ENCODE measurements at places on chromosomes 16 and 17.
A peak's percentile ranks its signal among the peaks of the same experiment; 100 is the strongest.

DNA sequence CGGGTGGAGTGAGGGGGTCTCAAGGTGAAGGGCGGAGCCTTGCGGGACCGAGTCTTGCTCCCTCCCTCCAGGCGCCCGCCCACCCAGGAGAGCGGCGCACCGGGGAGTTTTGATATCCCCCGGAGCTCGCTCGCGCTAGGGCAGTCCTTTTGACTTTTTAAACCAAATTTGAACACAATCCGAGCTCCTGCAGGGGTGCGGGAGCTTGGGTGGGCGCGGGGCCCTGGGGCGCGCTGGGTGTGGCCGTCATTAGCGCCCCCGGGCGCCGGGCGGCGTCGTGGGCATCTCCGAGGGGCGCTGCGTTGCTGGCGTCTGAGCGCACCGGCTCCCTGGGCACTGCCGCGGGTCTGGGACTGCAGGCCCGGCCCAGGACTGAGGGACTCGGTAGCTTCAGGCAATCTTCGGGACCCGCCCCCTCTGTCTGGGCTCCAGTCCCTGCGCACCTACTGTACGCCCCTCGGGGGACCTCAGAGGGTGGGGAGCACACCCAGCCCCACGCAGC lies 10.9 kb downstream of the MAF start:
- DNase-seq, result no peak

DNA sequence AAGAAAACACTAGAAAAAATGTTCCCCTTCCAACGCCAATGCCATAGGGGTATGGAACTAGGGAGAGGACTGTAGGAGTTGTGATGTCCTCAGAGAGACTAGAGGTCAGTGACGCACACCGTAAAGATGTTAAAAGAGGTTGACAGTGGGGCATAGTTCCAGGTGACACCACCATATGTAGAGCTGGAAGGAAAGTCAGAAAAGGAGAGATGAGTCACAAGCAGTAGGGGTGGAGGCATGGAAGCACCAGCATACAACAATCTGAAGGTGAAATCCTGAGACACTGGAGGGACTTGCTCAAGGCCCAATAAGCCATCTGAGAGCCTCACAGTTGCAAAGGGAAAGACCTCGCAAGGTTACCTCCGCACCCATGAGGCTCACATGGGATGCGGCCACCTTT lies 76.0 kb downstream of the ZNF18 start:
- DNase-seq, result no peak

DNA sequence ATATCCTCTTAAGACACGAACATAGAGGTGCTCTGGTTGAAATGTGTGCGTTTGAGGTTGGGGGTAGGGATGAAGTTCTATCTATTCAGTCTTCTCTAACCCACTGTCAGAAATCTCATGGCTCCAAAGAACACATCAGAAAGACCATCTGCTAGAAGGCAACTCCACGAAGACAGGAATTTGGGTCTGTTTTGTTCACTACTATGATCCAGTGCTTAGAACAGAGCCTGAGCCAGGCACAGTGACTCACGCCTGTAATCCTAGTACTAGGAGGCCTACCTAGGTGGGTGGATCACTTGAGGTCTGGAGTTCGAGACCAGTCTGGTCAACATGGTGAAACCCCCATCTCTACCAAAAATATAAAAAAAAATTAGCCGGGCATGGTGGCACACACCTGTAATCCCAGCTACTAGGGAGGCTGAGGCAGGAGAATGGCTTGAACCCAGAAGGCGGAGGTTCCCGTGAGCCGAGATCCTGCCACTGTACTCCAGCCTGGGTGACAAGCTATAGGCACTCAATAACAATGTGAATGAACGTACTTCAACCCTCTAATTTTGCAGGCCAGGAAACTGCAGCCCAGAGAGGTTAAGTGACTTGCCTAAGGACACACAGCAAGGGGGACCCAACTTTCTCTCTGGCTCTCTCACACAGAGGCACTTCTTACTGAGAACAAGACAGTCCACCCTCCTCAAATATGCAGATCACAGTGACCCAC lies 2.3 kb downstream of the CASKIN2 start:
- DNase-seq, result no peak

- DNase-seq, result no peak
These were observed 72.0 kb upstream of the KSR1 start for GRCh38 chr17:27384261-27384701.

- DNase-seq, result no peak
These were observed 185.9 kb downstream of the C16orf95 start for GRCh38 chr16:87131061-87131995.

DNA sequence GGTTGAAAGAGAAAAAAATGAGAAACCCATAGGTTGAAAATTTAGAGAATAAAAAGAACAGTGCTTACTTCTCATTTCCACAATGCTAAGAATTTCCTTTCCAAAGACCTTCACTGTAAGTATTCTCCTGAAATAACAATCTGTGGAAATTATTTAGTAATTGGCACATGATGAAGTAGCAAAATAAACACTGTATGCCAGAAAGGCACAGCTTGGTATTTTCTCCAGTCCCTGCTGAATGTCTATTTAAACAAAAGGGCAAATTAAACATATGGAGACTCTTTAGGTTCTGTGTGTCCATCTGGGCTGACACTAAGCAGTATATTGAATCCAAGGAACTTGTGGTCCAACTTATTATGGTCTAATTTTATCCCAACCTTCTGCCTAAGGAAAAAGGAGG lies 46.1 kb downstream of the CHCT1 start:
- DNase-seq, result no peak

DNA sequence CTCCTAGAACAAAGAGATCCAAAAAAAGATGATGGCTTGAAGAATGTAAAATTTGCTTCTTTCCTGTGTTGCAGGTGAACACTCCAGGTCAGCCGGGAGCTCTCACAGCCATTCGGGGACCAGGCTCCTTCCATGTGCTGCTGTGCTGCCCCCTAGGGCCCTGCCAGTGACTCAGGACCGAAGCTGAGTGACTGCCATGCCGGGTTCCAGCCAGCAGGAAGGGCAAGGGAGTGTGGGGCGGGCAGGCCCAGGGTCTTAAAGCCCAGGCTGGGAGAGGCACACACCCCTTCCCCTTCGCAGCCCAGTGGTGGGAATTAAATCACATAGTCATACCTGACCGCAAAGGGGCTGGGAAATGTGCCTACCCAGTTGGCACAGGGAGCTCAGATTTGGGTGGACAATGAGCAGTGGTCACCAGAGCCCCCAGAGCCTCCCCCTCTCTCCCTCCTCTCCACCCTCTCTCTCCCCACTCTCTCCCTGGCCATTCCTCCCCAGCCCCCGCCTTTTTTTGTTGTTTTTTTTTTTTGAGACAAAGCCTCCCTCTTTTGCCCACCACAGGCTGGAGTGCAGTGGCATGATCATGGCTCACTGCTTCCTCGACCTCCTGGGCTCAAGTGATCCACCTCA lies 11.5 kb downstream of the EPOP start:
- peak; percentile 64 for DNase-seq

DNA sequence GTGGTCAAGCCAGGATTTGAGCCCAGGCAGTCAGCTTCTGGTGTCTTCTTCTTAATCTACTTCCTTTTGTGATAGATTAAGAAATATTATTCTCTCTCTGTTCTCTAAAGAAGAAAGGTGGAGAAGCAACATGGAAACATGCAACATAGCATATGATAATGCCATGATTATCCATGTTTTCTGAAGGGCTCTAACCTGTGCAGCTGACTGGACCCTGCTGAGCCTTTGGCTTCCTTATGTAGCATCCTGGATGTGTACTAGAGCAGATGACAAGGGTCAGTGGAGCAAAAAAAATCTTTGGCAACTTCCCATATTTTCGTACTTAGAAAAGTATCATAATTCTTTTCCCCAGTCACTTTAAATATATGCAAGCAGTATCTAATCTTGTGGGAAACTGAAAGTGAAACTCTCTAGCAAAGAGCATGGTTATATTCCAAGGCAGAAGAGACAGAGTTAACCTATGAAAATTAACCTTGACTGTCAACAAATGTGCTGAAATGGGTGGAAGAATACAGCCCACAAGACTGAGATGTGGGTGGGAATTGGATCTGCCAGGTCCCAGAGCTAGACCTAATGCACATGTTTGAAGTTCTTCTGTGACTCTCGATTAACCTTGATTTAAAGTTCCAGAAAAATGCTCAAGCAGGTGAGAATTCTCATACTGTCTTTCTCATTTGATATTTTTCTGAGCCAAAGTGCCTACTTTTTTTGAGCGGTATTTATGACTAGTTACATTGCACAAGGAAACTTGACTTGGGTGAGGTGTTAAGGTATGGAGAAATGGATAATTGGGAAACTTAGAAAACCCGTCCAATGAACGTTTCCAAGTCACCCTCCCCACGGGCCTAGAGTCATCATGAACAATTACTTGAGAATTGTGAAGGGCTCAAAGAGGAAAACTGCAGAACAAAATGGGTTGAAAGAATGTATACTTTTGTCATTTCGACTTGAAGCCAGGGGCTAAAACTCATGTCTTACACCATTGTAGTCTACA lies 248.6 kb downstream of the FTO start:
- DNase-seq, result no peak

- no peak for DNase-seq
These were observed 1.2 kb upstream of the ZMYND15 start for GRCh38 chr17:4738136-4739121.

- no peak for DNase-seq
These were observed 215.2 kb downstream of the SPECC1 start for GRCh38 chr17:20224379-20224778.

GRCh38 chr17:62051053-62051452 lies 14.0 kb downstream of the MED13 start:
- DNase-seq, result no peak

DNA sequence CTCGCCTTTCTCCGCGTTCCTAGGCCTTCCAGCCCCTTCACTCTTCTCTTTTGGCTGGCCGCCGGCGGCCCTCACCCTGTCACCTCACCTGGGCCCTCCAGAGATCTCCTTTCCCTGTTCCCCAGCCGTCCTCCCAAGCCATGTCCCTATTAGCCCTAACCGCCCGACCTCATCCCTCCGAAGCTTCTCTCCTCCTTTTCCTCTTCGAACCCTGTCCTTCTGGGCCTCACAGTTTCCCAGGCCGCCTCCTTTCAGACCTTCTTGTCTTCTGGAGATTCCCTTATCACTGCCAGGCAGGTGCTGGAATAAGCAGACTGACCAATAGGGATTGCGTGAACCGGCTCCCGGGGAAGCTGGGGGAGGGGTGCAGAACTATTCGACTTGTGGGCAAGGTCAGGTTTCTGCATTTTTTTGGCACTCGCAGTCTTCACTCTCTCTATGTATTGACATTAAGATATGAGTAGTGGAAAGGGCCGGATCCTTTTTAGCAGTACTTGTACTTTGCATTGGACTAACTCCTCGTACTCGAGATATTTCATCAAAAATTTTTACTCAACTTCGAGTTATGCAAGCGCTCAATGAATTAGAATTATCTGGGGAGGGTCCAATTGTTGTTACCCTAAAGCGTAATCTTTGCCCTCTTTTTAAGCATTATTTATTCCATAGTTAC lies 690 bp downstream of the RHOT1 start:
- peak; percentile 18 for DNase-seq

DNA sequence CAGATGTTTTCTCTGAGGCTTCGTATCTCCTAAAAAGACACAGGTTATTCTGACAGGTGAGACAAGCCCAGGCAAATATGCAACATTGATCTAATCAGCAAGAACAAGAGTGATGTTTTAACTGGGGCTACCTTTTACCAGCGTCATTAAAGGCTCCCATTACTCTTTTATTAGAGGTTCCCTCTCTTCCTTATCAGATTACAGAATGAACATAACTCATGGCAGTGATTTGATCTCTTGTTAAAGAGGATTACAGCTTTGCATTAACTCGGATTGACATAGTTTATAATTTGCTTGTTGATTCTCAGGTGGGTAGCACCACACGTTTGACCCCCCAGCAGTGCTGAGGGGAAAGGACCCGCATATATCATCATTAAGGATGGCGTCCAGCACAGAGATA lies 90.5 kb downstream of the AATF start:
- DNase-seq, result no peak

- DNase-seq, result no peak
These were observed 789 bp upstream of the TERF2 start for GRCh38 chr16:69386596-69386995.

- no peak for DNase-seq
These were observed 75.5 kb downstream of the SLC5A11 start for GRCh38 chr16:24921229-24921628.

- peak; percentile 99 for DNase-seq
These were observed 15.7 kb upstream of the KPNA2 start for GRCh38 chr17:68019675-68020408.

Data from activated CD4-positive, alpha-beta T cell treated with anti-CD3 and anti-CD28 coated beads, Interleukin-2, amount 50 U/mL, for 48 hours (primary cell).